Stimulated activated CD8-positive, alpha-beta memory T cell treated with anti-CD3 and anti-CD28 coated beads, Interleukin-15, amount 100 ng/mL, for 4 hours (primary cell): ENCODE measurements at places on chromosomes 11 and 22.

GRCh38 chr22:42261296-42261695 lies 9.2 kb downstream of the TCF20 start:
- no peak for DNase-seq

- no peak for DNase-seq
Observed at GRCh38 chr22:45229181-45229580, 11.5 kb downstream of the KIAA0930 start.

DNA sequence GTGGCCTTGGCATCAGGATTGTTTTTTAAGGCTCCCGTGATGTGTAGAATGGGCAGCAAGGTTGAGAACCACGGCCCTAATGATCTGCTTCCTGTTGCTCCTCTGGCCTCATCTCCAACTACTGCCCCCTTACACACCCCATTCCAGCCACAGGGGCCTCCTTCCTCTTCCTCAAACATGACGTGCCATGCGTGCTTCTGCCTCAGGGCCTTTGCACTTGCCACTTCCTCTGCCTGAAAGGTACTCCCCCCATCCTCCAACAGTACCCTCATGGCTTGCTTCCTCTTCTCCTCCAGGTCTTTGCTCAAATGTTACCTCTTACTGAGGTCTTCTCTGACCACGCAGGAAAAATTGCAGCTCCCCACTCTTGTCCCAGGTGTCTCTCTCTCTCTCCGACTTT lies 93.9 kb upstream of the CSNK2A3 start:
- no peak for DNase-seq

- no peak for DNase-seq
Observed at GRCh38 chr11:134413826-134414731, 2.0 kb upstream of the B3GAT1 start.

GRCh38 chr11:20875889-20876288 lies 206.5 kb downstream of the NELL1 start:
- no peak for DNase-seq

GRCh38 chr22:29400576-29400975 lies 12.2 kb upstream of the AP1B1 start:
- no peak for DNase-seq

GRCh38 chr11:9146477-9146876 lies 55.1 kb upstream of the SCUBE2 start:
- no peak for DNase-seq

DNA sequence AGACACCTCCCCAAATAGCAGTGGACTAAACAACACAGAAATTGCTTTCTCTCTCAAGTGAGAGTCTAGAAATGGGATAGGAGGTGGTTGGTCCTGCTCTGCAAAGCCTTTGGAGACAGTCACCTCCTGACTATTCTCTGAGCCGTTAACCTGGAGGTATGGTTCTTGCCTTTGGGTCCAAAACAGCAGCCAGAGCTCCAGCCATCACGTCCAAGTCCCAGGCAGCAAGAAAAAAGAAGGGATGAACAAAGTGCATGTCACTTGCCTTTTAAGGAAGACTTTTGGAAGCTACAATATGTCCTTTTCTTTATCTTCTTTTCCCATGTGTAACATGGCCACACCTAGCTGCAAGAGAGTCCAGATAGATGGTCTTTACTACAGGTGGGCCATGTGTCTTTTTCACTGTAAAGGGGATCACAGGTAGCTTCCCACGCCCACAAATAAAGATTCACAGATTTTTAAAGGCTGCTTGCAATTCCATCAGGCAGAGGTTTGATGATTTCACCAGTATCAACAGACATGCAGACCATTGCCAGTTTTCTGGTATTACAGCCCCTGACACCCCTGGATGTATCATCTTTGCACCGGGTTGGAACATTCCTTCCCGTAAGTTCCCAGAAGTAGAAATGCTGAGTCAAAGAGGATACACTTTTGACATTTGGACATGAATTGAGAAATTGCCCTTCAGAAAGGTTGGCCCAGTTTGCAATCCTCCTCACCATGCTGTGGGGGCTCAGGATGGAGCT lies 66.0 kb downstream of the MYEOV start:
- DNase-seq, result no peak
